ENCODE measurements at places on chromosomes 11 and 22. TPM values are rescaled to one million over a fixed set of nuclear protein-coding genes. Genes with fewer than 3 reads are reported as not detected.

GRCh38 chr22:50001388-50002231, 11.0 kb downstream of the IL17REL start:
- DNase-seq = no peak

DNA sequence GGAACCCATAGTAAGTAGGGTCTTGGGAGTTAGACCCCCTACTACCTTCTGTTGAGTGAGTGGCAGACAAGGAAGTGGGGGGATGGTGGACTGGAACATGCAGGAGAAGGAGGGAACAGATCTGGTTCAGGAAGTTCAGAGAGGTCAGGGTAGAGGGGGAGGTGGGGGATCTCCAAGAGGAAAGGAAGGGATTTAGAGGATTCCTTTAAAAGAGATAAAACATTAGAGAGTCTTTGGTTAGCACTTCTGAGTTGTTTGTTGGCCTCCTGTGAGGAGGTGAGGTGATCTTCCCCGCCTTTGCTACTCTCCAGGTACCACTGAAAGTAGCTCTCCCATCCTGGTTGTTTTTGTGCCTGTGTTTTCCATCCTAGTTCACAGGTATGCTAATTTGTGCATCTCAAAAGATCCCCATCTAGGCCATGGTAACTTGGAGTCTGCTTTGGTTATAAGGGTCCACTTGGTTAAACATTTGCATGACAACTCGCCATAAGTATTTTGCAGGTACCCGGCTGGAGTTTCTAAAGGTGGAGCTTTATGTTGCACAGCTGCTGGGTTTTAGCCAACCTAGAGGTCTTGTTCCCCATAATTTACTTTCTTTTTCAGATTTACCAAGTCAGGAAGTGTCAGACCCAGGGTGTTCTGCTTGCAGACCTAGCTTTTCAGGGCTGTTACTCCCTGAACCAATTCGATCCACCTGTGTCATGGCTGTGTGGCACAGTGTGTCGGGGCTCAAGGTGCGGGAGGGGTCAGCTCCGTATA, 79.3 kb upstream of the SORL1 start:
- no peak for DNase-seq

DNA sequence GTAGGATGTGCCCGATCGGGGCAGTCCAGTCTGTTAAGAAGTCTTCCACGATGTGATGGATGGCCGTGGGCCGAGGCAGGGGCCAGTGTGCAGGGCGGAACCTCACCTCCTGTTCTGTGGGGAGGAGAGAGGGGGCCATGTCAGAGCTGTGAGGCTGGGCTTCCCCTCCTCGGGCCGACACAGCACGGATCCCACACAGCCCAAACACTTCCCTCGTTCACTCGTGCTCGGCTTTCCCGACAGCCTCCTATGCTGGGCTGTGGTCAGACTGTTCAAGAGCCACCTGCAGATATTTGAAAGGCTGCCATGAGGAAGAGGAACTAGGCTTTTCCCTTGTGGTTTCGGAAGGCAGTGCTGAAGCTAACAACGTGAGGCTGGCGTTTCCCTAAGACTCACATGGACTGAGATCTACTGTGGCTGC, 12.3 kb upstream of the TXN2 start:
- DNase-seq = no peak

DNA sequence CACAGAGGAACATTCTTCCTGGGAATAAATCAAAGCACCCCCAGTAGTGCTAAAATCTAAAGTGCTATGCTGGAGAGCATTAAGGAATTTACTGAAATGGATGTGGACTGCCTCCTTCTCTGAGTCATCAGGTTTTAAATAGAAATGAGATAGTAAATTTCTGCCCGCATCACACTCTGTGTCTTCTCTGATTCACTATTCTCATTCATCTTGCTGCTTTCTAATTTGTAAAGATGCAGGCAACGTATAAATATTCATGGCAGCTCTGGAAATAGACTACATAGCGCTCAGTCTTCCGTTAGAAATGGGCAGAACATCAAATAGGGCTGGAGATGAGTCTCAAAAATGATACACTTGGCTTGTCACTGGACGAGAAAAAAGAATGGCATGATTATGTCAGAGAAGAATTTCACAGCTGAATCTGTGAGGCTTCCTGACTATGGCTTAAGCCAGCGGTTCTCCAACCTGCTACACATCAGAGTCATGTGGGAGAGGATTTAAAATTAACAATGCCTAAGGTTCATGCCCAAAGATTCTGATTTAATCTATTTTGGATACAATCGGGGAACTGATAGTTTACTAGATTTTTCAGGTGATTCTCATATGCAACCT, 178.2 kb downstream of the LRRC4C start:
- no peak for DNase-seq

DNA sequence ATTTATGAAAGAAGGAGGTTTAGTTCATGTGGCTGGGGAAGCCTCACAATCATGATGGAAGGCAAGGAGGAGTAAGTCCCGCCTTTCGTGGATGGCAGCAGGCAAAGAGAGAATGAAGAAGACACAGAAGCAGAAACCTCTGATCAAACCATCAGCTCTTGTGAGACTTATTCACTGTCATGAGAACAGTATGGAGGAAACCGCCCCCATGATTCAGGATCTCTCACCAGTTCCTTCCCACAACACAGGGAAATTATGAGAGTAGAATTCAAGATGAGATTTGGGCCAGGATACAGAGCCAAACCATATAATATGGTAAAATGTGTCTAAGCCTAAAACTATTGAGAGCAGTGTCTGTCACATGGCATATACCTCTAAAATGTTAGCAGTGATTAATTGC, 503.8 kb upstream of the CCDC179 start:
- DNase-seq = no peak

- no peak for DNase-seq
Observed at GRCh38 chr11:74312326-74312725, 886 bp upstream of the P4HA3 start.

- DNase-seq = no peak
Observed at GRCh38 chr22:46457502-46458488, 79.6 kb downstream of the CELSR1 start.

DNA sequence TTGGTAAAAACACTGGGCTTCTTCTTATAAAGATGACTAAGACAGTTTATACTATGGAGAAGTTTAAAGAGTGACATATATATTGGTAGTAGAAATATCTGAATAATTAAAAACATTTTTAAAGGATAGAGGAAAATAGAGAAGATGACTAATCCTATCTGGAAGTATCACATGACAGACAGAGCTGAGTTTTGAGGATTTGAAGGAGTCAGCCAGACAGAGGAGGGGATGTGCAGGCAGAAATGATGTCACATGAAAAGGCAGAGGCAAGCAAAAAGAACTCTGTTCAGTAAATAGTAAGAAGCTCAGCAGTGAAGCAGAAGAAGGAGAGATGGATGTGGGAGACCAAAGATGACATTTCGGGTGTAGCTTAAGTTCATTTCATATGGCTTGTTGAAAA, 1.6 kb downstream of the OR10A2 start:
- no peak for DNase-seq

TMEM121B gene
- 1.4 TPM for total RNA-seq

CARNS1 gene
- total RNA-seq = 0.47 TPM

AIFM3 gene
- 1.4 TPM for total RNA-seq

SMTNL1 gene
- not detected for total RNA-seq

PATE4 gene
- not detected for total RNA-seq

CNTF gene
- total RNA-seq = 2.3 TPM

TYR gene
- not detected for total RNA-seq
